Kidney tubule cell (primary cell): ENCODE measurements at places on chromosomes 11 and 22.
A peak's percentile ranks its signal among the peaks of the same experiment; 100 is the strongest.

DNA sequence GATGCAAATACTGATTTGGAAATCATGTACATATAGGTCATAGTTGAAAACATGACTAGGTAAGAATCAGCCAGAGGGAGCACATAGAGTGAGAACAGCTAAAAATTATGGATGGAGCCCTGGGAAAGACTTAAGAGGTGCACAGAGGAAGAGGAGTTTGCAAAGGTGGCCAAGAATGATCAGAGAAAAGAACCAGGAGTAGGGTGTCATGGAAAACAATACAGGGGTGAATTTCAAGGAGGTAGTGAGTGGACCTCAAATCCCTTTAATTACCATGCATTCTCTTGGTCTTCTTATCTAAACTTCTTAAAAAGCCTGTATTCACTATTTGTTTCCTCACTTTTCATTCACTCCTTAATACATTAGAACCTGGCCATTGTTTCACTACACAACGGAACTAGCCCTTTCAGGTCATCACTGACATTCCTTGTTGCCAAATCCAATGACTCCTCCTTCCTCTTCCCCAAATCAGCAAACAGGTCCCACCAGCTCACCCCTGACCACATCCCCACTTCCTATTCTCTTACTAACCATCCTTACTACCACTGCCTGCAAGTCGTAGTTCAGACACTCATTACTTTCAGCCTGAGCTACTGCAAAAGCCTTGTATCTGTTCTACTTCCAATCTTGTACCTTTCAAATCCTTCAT is 22.6 kb downstream of the BUD13 start:
- DNase-seq, result no peak

GRCh38 chr11:105693075-105693759 is 83.3 kb downstream of the GRIA4 start:
- DNase-seq, result no peak

DNA sequence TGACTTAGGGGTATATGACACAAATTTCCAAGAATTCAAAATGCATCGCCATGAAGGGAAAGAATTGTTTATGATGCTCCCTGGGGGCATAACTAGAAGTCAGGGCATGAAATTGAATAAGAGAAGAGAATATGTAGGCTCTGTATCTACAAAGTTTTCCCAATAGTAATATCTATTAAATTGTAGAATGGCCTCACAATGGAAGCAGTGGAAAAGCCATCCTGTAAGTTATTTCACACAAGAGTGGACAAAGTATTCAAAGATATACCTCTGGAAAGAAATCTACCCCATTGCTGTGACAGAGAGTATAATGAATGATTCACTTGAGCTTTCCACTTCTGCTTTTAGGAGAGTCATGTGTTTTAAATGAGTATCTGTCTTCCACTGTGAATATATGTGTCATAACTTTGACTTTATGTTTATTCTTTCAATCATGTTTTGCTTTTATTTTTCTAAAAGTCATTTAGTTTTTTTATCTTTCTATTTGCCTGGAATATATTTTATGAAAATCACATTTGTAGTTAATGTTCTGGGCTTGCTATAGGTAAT is 65.7 kb upstream of the DDI1 start:
- peak; percentile 22 for DNase-seq

DNA sequence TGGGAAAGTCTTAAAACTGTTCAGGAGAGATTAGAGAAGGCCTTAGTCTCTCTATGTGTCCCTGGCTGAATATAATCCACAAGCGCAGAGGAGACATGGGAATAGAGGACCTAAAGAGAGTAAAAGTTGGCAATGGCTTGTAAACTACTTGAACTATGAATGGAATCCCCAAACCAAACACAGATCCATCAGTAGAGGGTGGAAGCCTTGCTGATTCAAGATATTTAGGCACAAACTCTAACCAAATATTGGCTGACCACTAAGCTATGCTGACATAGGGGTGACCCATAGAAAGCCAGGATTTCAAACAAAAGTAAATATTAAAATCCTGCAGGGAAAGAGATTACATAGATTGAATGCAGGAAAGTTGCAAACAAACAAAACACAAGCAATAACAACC is 439.2 kb downstream of the DLG2 start:
- no peak for DNase-seq

DNA sequence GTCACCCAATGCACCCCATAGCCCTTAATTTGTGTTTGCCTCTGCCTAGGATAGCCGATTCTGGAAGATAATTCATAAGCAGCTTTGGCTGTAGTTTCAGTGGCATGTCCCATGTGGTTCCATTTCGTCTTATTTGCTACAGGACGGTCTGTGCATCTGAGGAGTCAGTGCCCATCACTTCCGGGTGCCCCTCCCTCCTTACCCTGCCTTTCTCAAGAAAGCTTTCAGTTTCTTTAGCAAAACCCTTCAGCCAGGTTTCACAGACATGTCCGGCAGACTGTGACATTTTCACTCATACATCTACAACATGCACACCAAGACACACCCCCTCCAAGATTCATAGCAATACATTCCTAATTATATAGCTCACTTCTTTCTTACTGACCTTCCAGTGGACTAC is 14.3 kb downstream of the TP53AIP1 start:
- DNase-seq, result peak; percentile 15

GRCh38 chr11:132941024-132941646 is 591.2 kb downstream of the OPCML start:
- peak; percentile 29 for DNase-seq

- DNase-seq, result no peak
Observed at GRCh38 chr22:39559456-39560105, 11.0 kb upstream of the CACNA1I start.

GRCh38 chr11:132048040-132048439 is 677.6 kb downstream of the NTM start:
- no peak for DNase-seq
